Activated naive CD4-positive, alpha-beta T cell treated with Interleukin-2 at 50 U/mL for 16 hours (primary cell): ENCODE measurements at places on chromosomes 16 and 17.

DNA sequence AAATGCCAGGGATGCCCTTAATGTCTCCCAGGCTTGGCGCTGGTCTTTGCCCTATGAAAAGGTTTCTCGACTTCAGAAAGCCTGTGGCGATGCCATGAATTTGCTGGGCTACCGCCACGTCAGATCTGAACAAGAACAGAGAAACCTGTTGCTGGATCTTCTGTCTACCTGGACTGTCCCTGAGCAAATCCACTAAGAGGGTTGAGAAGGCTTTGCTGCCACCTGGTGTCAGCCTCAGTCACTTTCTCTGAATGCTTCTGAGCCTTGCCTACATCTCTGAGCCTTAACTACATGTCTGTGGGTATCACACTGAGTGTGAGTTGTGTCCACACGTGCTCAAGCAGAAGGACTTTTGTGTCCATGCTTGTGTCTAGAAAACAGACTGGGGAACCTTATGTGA lies 11.4 kb downstream of the CHST4 start:
- DNase-seq: peak; percentile 11

DNA sequence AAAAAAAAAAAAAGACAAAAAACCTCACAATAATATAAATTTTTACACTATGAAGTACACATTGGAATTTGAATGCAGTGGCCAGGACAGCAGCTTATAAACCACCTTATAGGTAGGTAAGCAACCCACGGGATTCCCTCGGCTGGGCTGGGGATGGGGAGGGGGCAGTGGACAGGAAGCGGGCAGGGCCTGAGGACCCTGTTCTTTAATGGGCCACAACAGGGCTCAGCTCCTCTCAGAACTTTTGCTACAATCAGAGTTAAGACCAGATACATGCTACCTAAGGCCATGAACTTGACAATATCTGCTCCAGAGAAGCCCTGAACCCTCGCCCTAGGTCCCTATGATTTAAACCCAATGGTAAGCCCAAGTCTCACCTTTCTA lies 25.1 kb downstream of the STAT5A start:
- no peak for DNase-seq

- DNase-seq: peak; percentile 70
Measured at GRCh38 chr16:66476328-66477027, 49.4 kb downstream of the BEAN1 start.

DNA sequence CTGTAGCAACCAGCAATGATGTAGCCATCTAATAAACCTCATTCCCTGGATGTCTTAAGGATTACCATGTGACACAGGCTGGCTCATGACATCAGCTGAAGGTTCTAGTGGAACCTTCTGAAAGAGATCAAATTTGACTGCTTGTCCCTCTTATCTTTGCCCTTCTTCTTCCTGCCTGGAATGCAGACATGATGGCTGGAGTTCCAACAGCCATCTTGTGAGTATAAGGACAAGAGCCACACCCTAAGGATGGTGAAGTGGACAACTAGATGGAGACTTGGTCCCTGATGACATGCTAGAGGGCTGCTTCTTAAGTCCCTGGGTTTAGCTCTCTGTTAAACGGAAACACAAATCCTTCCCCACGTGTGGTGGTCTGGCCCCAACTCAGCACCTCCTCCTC lies 37.6 kb downstream of the PLXDC1 start:
- no peak for DNase-seq
